Stimulated activated CD8-positive, alpha-beta memory T cell treated with anti-CD3 and anti-CD28 coated beads, Interleukin-7, amount 100 ng/mL, for 1 hour (primary cell): ENCODE measurements at places on chromosomes 11 and 22.

- DNase-seq, result no peak
Measured at GRCh38 chr22:35483730-35484129, 56.9 kb upstream of the RASD2 start.

GRCh38 chr11:72598466-72598865 lies 75.8 kb downstream of the PDE2A start:
- DNase-seq, result no peak

GRCh38 chr22:34769361-34769760 lies 296.6 kb upstream of the ISX start:
- DNase-seq, result no peak

GRCh38 chr22:45322873-45323525 lies 13.3 kb downstream of the FAM118A start:
- no peak for DNase-seq

DNA sequence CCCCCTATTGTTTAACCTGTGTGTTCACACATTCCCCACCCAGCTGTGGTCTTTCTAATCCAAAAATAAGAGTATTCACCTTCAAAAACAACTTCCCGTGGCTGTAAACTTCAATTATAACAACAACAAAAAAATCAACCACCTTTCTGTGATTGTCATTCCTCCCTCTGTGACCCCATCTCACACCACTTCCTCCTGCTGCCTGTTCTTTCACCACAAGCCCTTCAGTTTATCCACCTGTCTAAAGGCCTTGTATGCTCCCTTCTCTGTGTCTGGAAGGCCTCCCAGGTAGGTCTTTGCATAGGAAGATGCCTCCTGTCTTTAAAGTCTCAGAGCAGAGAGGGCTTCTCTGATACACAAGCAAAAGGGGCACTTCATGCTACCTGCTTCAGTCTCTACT lies 707.7 kb downstream of the OPCML start:
- no peak for DNase-seq

GRCh38 chr11:14537134-14537599 lies 17.0 kb upstream of the PSMA1 start:
- no peak for DNase-seq

DNA sequence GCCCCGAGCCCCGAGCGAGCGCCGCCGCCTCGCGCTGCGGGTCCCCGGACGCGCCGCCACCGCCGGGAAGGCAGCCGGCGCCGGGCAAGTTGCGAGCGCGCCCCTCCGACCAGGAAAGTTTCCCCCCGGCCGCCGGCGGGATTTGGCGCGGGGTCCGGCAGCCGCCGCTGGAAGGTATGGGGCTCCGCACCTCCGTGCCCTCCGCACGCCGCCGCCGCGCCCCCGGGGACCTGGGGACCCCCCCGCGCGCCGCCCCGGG lies 281 bp downstream of the TSPAN18 start:
- no peak for DNase-seq

- DNase-seq, result peak; percentile 55
Measured at GRCh38 chr22:39013942-39014722, at the start of gene APOBEC3C. Gene APOBEC3C, plus strand, starts transcription at chr22:39014257. Its CDS starts 106 bp downstream, at chr22:39014363.

DNA sequence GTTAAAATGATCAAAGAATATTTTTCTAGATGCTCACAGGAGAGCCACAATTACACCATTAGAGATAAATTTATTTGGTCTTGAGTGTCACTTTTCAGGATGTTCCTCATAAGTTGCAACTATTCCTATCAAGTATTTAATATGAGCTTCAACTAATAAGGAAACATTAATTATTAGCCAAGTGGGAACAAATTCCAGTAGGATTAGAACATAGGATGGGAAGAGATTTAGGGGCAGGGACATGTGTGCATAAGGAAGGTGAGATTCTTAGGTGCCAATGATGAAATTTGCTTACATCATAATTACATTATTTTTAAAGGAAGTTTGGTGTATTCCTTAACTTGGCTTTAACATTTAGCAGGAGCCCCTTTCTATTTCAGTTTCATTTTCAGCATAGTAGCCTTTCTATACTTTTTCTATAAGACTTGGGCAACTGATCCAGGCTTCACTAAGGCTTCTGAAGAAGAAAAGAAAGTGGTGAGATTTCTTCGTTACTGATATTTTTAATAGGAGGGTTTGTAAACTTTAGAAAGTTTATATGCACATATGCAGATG lies 38.8 kb downstream of the CSRP3 start:
- no peak for DNase-seq

DNA sequence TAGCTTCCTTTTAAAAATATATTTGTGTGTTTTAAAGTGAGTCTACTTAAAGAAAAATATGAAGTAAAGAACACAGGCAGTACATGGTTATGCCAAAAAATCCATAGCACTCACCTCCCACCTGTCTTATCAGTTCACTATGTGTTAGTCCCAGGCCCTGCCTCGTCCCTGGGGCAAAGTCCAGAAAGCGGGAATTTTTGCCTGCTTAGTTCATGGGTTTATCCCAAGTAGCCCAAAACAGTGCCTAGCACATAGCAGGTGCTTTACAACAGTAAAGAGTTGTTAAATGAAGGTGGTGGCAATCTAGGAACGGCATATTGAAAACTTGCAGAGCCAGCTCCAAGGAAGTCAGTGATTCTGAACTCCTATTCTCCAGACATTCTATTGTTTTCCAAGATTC lies 154.0 kb downstream of the MN1 start:
- no peak for DNase-seq

GRCh38 chr11:94946812-94947211 lies 26.5 kb downstream of the CWC15 start:
- DNase-seq, result no peak

DNA sequence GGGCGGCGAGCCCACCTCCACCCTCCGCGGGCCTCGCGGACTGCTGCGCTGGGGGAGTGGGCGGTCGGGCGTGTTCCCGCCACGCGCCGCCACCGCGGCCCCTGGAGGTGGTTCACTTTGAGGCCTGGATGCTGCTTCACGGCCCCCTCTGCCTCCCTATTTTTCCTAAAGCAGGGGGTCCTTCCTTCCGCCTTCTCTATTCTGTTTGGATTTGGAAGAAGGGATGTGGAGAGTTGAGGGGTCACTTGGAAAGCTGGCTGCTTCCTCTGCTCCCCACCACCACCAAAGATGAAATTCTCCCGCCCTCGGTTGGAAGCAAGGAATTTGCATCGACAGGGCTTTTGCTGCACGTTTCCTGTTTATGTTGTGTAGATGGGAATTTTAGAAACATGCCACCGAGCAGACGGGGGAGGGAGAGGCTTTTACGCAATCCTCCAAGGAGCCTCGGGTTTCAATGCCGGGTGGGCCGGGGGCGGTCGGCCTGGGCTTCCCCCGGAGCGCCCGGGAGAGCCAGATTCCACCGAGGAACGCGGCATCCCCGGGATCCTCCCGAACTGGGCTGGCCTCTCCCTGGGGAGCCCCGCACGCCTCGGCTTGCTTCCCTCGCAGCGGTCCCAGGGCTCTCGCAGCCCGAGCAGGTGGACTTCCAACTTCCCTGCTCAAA lies 403 bp upstream of the SBF2 start:
- DNase-seq, result no peak

GRCh38 chr11:70116386-70117065 lies 38.4 kb downstream of the ANO1 start:
- DNase-seq, result no peak
